ENCODE measurements at places on chromosomes 13 and 19.
A peak's percentile ranks its signal among the peaks of the same experiment; 100 is the strongest.

DNA sequence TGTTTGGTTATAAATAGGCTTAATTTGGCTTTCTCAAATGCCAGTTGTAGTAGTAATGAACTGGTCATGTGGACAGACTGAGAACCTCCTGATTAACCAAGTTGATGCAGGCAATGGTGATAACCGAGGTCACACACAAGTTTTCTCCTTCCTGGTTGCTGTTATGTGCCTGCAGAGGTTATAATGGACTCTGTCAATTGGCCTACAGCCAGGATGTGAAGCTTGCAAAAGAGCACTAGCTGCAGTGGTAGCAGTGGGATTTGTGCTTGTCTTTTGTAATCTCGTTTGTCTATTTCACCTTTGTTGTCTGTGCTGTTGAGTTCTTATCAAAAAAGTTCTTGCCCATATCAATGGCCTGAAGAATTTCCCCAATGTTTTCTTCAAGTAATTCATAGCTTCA is 20.6 kb downstream of the OR10H3 start:
- no peak for DNase-seq

- no peak for DNase-seq
These were observed 4.2 kb downstream of the ADGRE5 start for GRCh38 chr19:14385492-14385891.

DNA sequence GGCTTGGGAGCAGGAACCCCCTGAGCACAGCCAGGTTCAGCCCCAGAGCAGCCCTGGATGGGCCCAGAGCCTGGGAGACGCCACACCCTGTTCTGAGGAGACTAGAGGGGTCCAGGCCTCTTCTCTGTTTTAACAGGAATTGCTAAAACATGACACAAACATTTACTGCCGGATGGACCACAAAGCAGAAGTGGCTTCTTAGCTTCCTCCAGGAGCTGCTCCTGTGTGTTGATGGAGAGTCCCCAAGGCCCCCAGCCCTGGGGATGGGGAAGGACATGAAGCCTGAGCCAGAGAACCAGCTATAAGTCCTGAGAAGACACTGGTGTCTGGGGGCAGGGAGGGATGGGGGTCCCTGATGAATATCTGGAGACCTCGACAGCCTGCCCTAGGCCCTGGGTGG is 14.6 kb downstream of the CEACAM3 start:
- no peak for DNase-seq

GRCh38 chr13:103883164-103883563 is 816.9 kb upstream of the SLC10A2 start:
- peak; percentile 74 for DNase-seq

Measured in fibroblast of gingiva (primary cell).